CD4-positive, alpha-beta memory T cell (primary cell): ENCODE measurements at places on chromosomes 11 and 22. TPM values are rescaled to one million over a fixed set of nuclear protein-coding genes. Genes with fewer than 3 reads are reported as not detected.

The CDC45 gene
- 0.53 TPM for total RNA-seq

The ADAMTS8 gene
- not detected for total RNA-seq

- no peaks in the 10 kb centered on the region for H3K36me3 ChIP-seq
- no peak overlapping the region for H3K27ac ChIP-seq
- H3K4me3 ChIP-seq = no peak overlapping the region
- no peaks in the 10 kb centered on the region for H3K4me1 ChIP-seq
- no peaks in the 10 kb centered on the region for H3K27me3 ChIP-seq
- DNase-seq = no peak
Observed at GRCh38 chr11:69472541-69473275, 8.8 kb upstream of the LINC01488 start.

- no peak overlapping the region for H3K4me3 ChIP-seq
- no peaks in the 10 kb centered on the region for H3K36me3 ChIP-seq
- H3K4me1 ChIP-seq = peaks cover 4% of the 10 kb centered on the region
- H3K27ac ChIP-seq = no peak overlapping the region
- H3K27me3 ChIP-seq = no peaks in the 10 kb centered on the region
Observed at GRCh38 chr22:37529652-37530345, 10.6 kb upstream of the CARD10 start.

DNA sequence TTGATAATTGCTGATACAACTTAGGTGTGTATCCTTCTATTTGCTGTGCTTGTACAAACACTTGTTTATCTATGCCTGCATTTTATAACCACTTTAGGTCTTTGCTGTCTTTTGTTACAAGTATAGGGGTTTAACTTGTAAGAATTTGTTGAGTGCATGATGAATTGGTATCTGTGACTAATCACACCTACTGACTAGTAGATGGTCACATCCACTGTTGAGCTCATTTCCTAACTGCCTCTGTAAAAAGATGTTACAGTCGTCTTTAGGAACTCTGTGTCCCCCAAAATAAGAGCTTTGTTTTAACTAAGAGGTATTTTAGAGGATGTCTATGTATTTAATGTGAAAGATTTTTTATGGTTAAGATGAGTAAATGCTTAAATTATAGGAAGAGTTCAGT, 60.5 kb downstream of the HIPK3 start:
- H3K4me3 ChIP-seq = no peak overlapping the region
- H3K27ac ChIP-seq = no peak overlapping the region
- H3K4me1 ChIP-seq = peaks cover 25% of the 10 kb centered on the region
- no peaks in the 10 kb centered on the region for H3K27me3 ChIP-seq
- no peaks in the 10 kb centered on the region for H3K36me3 ChIP-seq

DNA sequence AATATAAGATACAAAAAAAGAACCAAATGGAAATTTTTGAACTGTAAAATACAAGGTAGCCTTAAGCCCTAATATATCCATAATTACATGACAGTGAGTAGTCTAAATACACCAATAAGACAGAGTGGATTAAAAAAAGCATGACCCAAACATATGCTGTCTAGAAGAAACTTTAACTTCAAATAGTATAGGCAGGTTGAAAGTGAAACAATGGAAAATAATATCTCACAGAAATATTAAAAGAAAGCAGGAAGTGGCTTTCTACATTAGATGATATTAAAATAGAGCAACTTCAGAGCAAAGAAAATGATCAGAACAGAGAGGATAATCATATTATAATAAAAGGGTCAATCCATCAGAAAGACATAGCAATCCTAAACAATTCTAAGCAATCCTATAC, 21.8 kb downstream of the DCUN1D5 start:
- no peaks in the 10 kb centered on the region for H3K27me3 ChIP-seq
- H3K36me3 ChIP-seq = peaks cover 5% of the 10 kb centered on the region
- no peak overlapping the region for H3K4me3 ChIP-seq

DNA sequence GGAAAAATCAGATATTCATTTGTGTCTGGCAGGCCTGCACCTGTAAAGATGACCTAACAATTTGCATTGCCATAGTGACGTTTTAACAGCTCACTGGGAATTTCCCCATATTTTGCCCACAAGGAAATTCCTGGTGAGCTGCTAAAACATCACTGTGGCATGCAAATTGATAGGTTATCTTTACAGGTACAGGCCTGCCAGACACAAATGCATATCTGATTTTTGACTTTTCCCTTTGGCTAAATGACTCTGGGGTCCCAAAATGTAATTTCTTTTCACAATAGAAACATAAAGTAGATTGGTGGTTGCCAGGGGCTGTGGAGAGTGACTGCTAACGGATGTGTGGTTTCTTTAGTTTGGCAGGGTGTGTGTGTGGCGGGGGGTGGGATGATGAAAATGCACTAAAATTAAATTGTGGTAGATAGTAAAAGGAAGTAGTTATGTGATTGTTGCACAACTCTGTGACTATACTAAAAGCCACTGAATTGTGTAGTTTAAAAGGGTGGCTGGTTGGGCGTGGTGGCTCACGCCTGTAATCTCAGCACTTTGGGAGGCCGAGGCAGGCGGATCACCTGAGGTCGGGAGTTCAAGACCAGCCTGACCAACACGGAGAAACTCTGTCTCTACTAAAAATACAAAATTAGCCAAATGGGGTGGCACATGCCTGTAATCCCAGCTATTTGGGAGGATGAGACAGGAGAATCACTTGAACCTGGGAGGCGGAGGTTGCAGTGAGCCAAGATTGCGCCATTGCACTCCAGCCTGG, 18.5 kb upstream of the FEZ1 start:
- DNase-seq = peak; percentile 63
- no peaks in the 10 kb centered on the region for H3K36me3 ChIP-seq
- H3K4me3 ChIP-seq = no peak overlapping the region
- no peaks in the 10 kb centered on the region for H3K27me3 ChIP-seq
- H3K4me1 ChIP-seq = peaks cover 27% of the 10 kb centered on the region
- peak overlapping the region; percentile 76 for H3K27ac ChIP-seq

DNA sequence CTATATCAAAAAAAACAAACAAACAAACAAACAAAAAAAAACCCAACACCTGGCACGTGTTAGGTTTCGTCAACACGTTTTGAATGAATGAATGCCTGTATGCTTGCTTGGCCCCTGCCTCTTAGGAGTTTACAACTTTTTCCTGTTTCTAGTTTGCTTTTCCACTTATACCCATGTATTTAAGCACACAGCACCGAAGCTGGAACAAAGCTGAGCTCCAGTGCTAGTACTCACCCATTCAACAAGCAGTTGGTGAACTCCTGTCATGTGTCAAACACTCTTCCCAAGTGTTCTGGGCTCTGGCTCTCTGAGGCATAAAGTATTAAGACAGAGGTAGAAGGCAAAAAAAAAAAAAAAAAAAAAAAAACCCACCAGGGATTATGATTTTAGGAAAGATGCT, 599.3 kb downstream of the BUD13 start:
- no peak overlapping the region for H3K4me3 ChIP-seq
- DNase-seq = no peak
- H3K27me3 ChIP-seq = no peaks in the 10 kb centered on the region
- H3K4me1 ChIP-seq = no peaks in the 10 kb centered on the region
- H3K36me3 ChIP-seq = no peaks in the 10 kb centered on the region
- no peak overlapping the region for H3K27ac ChIP-seq

- H3K27ac ChIP-seq = no peak overlapping the region
- H3K36me3 ChIP-seq = no peaks in the 10 kb centered on the region
- no peak overlapping the region for H3K4me3 ChIP-seq
Observed at GRCh38 chr22:23550049-23550650, 29.9 kb downstream of the IGLL1 start.

DNA sequence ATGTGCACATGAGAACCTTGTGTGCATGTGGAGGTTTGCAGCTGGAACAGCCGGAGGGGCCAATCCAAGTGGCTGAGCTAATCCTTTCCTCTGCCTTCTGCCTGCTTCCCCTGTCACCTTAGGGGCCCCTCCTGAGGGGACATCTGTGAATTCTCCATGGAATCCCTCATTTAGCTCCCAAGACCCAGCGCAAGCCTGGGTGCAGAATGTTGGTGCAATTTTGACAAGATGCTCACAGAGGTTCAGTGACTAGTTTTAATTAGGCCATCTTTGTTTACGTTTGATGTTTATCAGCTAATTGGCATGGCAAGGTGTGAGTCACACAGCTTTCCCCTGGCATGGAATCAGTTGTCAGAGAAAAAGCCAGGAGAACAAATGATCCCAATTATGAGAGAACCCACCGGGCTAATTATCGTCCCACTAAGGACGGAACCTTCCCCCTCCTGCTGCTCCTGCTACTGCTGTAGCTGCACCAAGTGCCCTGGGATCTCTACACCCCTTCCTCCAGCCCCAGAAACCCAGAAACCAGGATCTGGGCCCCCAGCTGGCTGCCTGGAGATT, 63.6 kb upstream of the PAX6 start:
- DNase-seq = no peak
- H3K27me3 ChIP-seq = no peaks in the 10 kb centered on the region
- H3K4me1 ChIP-seq = no peaks in the 10 kb centered on the region
- no peaks in the 10 kb centered on the region for H3K36me3 ChIP-seq
- no peak overlapping the region for H3K4me3 ChIP-seq

The SMC1B gene
- 0.08 TPM for total RNA-seq

DNA sequence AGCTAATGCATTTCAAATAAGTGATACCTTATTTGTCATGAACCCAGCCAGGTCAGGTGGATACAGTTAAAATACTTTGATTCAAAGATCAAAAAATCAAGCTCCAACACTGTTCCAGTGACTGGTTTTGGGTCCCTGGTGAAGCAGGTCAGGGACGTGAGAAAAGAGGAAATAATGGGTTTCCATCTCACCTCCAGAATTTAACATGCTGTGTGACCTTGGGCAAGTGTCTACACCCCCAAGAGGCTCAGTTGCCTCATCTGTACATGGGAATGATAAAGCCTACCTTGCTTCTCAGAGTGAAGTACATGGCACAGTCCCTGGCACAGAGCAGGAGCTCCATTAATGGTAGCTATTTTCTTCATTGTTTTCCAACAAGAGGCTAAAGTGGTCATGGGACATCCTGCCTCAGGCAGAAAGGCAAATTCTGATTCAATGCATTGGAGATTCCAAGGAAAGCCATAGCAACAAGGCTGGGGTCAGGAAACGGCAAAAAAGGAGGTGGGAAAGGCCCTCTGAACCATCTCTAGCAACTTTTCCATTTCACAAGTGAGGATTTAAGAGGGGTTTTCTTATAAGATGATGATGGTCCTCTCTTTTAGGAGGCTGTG, 108.5 kb downstream of the CSNK2A3 start:
- no peak overlapping the region for H3K4me3 ChIP-seq
- peaks cover 30% of the 10 kb centered on the region for H3K4me1 ChIP-seq
- DNase-seq = no peak
- no peaks in the 10 kb centered on the region for H3K27me3 ChIP-seq
- H3K36me3 ChIP-seq = no peaks in the 10 kb centered on the region

- H3K27me3 ChIP-seq = peaks cover 10% of the 10 kb centered on the region
- peak overlapping the region; percentile 44 for H3K4me3 ChIP-seq
- H3K27ac ChIP-seq = no peak overlapping the region
- no peaks in the 10 kb centered on the region for H3K36me3 ChIP-seq
- peaks cover 33% of the 10 kb centered on the region for H3K4me1 ChIP-seq
Observed at GRCh38 chr11:120336641-120337354, 585 bp downstream of the ARHGEF12 start.

- no peaks in the 10 kb centered on the region for H3K36me3 ChIP-seq
- DNase-seq = no peak
- H3K4me1 ChIP-seq = peaks cover 13% of the 10 kb centered on the region
- no peak overlapping the region for H3K27ac ChIP-seq
- H3K4me3 ChIP-seq = no peak overlapping the region
Observed at GRCh38 chr22:19285831-19286230, 5.7 kb downstream of the CLTCL1 start.

The OR2AG1 gene
- not detected for total RNA-seq

GRCh38 chr11:2434008-2434407, 10.3 kb downstream of the TRPM5 start:
- H3K36me3 ChIP-seq = no peaks in the 10 kb centered on the region
- no peaks in the 10 kb centered on the region for H3K27me3 ChIP-seq
- no peaks in the 10 kb centered on the region for H3K4me1 ChIP-seq
- DNase-seq = no peak

DNA sequence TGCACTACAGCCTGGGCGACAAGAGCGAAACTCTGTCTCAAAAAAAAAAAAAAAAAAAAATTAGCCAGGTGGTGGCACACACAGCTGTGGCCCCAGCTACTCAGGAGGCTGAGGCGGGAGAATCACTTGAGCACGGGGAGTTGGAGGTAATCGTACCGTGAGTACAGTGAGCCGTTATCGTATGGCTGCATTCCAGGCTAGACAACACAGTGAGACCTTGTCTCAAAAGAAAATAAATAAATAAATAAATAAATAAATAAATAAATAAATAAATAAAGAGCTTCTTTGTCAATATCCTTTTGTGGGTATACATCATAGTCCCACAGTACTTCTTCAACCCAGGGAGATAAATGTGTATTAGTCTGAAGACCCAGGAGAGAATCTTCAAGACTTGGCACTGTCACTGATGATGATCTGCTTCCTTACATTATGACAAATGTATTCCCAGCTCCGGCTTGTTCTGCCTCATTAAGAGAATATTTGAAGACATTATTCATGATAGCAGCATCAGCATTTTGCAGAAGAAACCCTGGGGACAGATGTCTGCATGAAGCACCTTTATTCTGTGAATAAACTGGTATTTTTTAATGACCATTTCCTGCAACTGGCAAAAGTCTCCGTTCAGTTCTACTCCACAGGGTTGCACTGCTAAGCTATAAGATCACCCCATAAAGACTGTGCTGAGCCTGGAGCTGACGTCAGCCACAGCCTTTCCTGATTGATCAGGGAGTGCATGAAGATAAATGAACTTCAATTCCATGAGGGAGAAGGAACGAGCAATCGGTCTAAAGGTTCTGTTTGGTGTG, 1.6 kb upstream of the ACY3 start:
- no peaks in the 10 kb centered on the region for H3K27me3 ChIP-seq
- H3K36me3 ChIP-seq = no peaks in the 10 kb centered on the region
- peaks cover 28% of the 10 kb centered on the region for H3K4me1 ChIP-seq
- H3K4me3 ChIP-seq = no peak overlapping the region

DNA sequence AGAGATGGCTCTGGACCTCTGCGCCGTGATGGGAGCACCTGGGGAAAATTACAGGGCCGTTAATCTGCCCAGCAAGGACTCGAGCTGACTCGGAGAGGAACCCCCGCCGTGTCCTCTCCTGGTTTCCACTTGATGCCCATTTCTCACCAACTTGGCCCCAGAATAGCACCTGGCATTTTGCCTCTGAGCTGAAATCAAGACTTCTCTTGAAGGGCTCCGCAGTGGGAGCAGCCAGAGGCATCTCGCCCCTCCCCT, 19.0 kb upstream of the CABP7 start:
- DNase-seq = no peak
- no peaks in the 10 kb centered on the region for H3K27me3 ChIP-seq
- H3K4me3 ChIP-seq = no peak overlapping the region
- no peak overlapping the region for H3K27ac ChIP-seq
- no peaks in the 10 kb centered on the region for H3K36me3 ChIP-seq

DNA sequence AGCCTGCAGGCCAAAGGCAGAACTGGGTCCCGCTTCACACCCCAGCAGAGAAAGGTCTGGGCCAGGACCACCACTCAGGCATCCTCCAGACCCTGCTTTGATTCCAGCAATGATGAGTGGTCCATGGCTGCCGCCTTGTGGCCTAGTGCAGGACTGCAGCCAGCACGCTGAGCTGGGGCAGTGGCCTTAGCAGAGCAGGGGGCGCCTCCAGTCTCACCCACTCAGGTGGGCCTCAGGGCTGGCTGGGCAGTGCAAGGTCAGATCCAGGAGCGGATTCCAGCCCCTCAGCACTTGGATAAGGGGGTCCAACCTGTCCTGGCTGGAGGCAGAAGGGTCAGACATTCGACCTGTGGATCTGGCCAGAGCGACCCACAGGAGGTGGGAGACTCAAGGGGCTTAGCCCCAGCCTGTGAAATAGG, 9.6 kb upstream of the PDE2A start:
- no peak overlapping the region for H3K27ac ChIP-seq
- peak; percentile 53 for DNase-seq
- peaks cover 15% of the 10 kb centered on the region for H3K36me3 ChIP-seq
- no peak overlapping the region for H3K4me3 ChIP-seq
